Activated CD8-positive, alpha-beta memory T cell treated with anti-CD3 and anti-CD28 coated beads for 4 hours (primary cell): ENCODE measurements at places on chromosomes 13 and 19.

DNA sequence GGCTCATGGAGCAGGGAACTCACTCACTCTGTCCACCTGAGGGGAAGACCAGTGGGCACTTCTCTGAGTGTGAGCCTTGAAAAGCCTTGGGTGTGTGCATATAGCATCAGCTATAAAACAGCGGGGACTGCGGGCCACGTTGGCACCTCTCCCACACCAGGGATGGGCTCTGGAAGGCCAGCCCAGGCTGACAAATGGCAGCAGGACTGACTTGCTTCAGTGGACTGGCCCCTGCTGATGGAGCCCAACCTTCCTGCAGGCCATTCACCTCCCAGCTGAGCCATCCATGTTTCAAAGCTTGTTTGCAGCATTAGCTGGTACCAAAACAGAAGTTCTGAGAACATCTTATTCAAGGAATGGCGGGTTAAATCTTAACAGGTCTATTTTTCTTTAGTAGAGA, 21.0 kb downstream of the TSHZ3 start:
- DNase-seq, result no peak

GRCh38 chr19:3361384-3362216, 4.8 kb upstream of the NFIC start:
- no peak for DNase-seq

DNA sequence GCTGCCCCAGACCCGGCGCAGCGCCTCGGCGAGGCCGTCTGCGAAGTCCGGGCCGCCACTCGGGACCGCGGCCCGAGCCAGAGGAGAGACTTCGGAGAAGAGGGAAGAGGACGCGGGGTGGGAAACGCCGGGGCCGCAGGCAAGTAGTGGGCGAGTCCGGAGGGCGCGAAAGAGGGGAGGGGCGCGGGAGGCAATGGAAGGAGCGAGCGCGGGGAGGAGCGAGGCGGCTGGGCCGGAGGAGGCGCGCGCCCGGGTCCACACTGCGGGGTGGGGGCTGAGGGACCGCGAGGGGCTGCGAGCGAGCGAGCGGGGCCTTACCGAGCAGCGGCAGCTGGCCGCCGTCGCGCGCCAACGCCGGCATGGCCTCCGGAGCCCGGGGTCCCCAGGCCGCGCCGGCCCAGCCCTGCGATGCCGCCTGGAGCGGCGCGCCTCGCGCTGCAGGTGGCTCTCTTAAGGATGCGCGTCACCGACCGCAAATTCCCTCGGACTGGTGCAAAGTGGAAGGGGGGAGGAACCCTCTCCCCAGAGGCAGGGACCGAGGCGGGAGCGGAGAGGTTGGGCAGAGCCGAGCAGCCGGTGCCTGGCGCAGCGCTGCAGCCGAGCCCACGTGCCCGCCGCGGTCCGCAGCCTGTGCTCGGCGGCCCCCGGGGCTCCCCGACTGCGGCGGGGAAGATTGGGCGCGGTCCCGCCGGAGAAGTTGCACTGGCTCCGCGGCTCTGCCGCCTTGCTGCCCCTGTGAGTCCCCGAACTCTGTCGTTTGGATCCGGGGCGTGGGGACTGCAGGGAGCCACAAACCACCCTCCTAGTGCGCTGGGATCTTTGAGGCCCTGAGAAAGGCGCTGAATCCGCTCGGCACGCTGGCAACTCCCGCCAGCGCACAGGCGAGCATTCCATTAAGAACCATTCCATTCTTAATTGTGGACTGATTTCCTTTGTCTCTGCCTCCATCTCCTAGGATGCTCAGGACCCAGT, at the start of gene FLT3:
Gene FLT3, minus strand, starts transcription at position 427 of the 972 bp plus-strand sequence. Its CDS starts 66 bp downstream, at position 361.
- no peak for DNase-seq

DNA sequence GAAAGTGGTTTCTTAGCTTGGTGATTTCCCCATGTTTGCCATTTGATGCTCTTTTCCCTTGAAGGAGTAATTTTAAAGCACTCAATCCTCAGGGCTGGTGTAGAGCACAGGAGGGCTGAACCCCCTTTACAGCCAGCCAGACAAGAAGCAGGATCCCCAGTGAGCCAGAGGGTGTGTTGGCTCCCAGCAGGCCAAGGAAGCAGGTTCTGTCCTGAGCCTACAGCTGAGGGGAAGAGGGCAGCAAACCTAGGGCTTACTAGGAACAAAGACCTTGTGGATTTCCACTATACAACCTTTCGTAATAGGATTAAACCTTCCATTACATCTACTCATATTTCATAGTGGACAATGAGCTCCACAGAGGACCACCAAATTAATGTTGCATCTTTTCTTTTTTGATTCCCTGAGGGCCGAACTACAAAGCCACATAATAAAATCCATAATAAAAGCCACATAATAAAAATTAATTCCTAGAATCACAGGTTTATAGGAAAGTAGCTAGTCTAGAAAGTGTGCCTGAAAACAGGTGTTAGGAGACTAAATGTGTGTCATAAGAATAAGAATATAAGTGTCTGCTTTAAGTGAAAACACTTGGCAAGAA, 300.2 kb downstream of the DCLK1 start:
- no peak for DNase-seq

- DNase-seq, result no peak
Measured at GRCh38 chr13:27825072-27825471, 32.8 kb downstream of the GSX1 start.

GRCh38 chr13:88602786-88603777, 931.9 kb downstream of the SLITRK5 start:
- no peak for DNase-seq

DNA sequence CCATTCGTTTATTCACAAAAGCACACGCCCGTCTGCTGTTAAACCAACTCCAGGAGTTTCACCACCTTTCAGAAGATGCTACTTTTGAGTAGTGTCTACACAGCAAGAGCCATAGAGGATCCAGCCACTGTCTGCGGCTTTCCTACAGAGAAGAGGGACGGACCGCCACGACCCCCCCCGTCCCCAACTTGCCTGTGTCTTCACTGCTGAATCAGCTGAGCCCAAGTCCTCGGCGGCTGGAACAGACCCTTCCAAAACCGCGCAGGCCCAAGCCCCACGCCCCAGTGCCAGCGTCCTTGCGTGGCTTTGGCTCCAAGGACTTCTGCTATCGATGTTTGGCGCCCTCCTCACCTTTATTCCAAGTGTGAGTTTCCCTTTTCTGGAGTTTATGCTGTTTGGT, 65.1 kb downstream of the SPACA7 start:
- DNase-seq, result no peak

DNA sequence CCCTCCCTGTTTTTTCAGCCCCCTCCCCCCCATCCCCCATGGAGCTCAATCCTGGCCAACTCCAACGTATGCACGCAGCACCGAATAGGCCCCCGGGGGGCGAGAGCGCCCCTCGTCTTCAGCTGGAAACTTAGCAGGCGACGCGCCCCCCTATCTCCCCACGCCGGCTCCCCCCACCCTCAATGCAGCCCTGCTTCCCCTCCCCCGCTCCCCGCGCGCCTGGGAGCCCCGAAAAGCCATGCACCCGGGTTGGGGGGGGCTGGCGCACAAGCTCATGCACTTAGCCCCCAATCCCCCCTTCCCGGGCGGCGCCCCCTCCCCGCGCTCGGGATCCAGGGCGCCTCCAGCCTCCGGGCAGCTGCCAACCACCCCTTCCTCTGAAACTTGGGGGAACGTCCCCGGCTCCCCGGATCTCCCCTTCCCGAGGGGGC, 508 bp downstream of the ZBTB7A start:
- no peak for DNase-seq

DNA sequence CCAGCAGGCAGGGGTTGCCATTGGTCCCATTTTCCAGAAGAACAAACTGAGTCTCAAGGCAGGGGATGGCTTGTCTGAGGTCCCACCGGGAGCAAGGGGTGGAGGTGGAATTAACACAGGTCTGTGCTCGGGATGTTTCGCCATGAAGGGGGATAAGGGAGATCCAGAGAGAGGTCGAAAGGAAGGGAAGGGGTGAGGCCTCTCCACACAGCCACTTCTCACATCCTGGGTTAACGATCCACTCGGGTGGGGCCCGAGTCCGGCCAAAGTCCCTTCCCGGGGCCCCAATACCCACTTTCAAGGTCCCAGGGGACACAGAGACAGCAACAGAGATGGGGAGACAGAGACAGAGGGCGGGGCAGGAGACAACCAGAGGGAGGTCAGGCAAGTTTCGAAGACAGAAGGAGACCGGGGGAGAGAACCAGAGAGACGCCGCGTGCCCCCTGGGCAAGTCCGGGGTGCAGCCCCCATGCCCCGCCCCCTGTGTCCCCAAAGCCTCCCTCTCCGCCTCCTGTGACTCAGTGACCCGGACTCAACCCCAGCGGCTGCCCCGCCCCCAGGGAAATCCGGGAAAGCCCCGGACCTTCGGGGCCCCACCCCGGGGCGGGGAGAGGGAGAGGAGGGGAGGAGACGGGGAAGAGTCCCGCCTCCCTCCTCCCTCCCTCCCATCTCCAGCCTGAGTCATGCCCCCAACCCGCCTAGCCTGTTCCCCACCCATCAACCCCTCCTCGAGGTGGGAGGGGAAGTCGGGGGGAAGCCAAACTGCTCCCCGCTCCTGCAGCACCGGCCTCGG, 1.4 kb upstream of the BCL3 start:
- DNase-seq, result peak; percentile 84

DNA sequence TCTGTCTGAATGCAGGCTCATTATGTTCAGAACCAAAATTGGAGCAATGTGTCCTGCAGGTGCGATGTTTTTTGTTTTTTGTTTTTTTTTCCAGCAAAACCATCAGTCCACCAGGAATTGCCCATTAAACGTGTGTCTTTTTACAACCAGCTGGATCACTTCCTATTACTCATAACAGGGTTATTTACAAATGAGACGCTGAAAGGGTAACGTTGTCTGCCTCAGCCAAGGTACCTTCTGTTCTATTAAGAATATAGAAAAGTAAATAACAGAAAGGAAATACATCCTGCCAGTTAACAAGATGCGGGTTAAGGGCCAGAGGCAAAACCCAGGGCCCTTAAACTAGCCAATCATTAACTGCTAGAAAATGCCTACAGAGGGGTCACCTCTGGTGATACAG, 590.4 kb downstream of the TBC1D4 start:
- DNase-seq, result no peak

DNA sequence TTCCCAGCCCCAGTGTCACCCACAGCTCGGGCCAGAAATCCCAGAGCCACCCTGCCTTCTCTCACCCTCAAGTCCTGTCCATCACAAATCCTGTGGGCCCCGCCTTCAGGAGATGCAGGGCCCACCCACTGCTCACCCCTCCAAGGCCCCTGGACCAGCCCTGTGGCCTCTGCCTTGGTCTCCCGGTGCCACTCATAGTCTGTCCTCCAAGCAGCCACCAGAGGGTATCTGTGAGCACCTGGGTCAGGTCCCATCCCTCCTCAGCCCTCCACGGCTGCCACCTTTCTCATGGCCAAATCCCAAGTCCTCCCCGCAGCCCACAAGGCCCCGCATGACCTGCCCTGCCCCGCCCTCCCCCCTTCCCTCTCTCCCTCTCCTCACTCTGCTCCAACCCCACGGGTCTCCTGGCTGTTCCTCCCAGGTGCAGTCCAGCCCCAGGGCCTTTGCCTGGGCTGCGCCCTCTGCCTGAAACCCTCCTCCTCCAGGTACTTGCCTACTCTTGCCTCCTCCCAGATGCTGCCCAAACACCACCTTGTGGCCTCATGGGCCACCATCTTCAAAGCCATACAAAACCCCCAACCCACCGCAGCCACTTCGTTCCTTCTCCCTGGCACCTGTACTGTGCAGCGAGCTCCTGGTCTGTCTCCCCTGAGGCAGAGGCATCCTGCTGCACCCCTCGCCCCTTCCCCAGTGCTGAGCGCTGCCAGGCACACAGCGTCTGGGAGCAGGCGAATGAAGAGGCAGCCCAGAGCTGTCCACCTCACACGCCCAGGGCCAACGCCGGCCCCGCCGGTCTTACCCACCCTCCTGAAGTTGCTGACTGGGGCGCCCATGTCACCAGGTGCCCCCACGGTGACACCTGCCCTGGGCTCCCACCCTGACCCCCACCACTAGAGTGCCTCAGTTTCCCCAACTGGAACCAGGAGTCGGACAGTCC, 13.2 kb upstream of the UQCR11 start:
- DNase-seq, result no peak

- DNase-seq, result no peak
Measured at GRCh38 chr13:53901593-53901992, 873.0 kb downstream of the OLFM4 start.

DNA sequence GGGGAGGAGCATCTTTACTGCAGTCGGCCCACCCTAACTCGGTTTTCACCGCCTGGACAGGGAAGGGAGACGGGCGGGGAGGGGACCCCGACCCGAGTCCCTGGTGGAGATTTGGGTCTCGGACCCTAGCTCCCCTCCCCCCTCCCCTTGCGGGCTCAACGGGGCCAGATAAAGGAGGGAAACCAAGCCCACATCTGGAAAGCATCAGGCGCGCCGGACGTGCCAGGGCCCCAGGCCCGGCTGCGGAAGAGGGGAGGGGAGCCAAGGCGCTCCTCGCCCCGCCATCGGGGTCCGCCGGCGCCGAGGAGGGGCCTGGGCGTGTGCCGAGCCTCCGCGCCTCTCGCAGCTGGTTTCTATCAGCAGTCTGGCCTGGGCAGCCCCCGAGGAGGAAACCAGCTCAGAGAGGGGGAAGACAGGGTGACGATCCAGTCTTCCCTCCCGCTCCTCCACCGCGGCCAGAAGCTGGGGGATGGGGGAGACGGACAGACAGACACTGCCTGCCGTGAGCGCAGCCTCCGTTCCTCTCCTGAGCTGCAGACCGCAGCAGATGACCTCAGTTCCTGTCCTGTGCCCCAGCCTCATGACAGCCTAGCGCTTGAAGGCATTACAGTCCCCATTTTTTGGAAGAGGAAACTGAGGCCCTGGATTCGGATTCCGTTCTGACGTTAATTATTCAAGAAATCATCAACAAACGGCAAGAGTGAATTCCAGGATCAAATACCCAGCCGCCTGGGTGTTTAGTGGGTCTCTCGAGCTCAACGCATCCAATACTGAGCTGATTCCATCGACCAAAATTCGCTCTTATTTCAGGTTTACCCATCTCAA, 3.6 kb upstream of the GNG8 start:
- no peak for DNase-seq

GRCh38 chr19:18639706-18640243, 2.9 kb downstream of the KLHL26 start:
- no peak for DNase-seq

GRCh38 chr19:49161987-49162386, 4.4 kb downstream of the TRPM4 start:
- DNase-seq, result no peak

GRCh38 chr19:36573895-36574720, 1.0 kb upstream of the ZNF529 start:
- DNase-seq, result no peak

DNA sequence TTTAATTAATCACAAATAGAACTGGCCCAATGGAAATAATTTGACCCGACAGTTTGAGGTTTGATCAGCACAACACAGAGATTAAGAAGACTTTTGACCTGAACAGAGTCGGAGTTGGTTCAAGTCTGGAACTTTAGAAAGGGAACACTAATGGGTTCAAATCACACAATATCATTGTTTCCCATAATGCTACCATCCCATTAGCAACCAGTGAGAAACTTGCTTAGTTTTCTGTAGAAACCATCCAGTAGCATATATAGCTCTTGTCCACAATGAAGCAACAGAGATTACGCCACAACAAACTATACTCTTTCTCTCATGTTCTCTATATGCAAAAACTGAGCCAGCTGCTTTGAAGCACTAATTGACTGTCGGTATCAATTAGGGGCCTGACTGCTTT, 376.9 kb upstream of the SPRY2 start:
- no peak for DNase-seq

DNA sequence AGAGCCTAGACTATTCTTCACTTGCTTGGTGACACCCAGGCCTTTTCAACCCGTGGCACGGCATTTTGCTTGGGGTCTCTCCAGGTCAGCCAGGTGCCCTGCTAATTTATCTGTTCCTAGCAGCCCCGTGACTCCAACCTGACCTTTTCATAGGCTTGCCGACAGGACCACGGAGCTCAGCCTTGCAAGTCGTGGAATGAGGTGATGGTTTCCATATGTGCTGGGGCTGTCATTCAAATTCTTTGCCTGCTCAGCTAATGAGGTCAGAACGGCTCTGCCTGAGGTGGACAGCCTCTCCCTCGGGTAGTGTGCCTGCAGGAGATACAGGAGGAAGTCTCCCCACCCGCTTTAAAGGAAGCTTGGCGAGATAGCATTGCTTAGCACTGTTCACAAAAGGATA, 61.0 kb downstream of the SHISA2 start:
- no peak for DNase-seq
